ENCODE measurements at places on chromosomes 11 and 22.

- DNase-seq, result no peak
These were observed 374.8 kb downstream of the DYNC2H1 start for GRCh38 chr11:103483996-103484395.

DNA sequence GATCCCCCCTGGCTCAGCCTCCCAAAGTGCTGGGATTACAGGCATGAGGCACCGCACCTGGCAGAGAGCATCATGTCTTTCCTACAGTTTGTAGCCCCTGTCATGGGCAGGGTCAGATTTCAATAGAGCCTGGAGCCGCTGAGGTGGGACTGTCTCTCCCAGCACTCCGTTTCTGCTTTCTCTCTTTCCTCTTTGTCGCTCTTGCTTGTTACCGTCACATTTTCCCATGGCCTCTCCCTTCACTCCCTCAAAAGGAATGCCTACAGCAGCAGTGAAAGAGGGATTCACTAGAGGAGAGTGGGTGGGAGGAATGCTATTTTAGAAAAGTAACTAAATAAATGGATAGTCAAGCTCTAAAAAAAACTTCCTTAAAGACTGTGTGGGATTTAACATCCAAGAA lies 136.7 kb upstream of the TTC12 start:
- no peak for DNase-seq

- no peak for DNase-seq
These were observed 855.6 kb downstream of the KCNA4 start for GRCh38 chr11:29161191-29161590.

DNA sequence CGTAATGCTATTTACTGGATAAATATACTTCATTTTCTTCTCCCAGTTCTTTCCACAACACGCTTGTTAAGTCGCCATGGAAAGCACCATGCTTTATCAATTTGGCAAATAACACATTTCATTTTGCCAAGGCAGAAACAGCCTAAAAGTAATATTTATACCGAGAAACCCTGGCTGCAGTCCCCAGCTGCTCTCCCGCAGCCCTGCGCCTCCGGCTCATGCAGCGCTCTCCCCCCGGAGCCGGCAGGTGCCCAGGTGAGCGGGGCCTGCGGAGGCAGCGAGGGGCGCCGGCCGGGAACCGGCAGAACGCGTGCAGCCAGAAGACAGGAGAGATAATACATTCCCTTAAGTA lies 681 bp upstream of the ARHGEF12 start:
- DNase-seq, result no peak

DNA sequence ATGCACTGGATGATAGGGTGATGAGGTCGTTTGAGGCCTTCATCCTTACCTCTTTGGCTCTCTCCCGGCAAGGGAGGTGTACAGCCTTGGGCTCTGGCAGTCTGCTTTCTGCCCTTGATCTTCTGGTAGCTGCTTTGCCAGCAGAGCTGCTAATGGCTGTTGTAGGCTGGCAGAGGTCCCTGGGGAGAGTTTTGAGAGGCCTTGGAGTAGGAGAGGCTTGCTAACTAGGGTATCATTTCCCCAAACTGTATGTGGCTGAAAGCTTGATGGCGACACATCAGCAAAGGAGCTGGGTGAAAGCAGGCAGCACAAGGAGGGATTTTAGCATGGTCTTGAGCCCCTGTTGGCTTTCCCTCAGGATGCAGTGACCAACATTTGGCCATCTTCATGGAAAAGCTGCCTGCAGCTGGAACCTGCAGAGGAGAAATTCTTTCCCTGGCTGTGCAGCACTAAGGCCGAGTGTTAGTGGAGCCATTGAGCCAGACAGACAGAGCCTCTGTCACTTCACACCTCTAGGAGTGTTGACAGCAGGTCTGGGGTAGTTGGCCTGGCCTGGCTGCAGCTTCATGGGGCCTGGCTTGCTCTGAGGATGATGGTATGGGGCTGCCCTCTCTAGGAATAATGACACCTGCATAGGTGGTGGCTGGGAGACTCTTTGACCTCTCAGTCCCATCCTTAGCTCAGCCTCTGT lies 3.5 kb upstream of the AMPD3 start:
- no peak for DNase-seq

- DNase-seq, result no peak
These were observed 10.4 kb upstream of the PPP2R1B start for GRCh38 chr11:111776398-111777093.

- DNase-seq, result no peak
These were observed 145.9 kb downstream of the CEP164 start for GRCh38 chr11:117473481-117474091.

DNA sequence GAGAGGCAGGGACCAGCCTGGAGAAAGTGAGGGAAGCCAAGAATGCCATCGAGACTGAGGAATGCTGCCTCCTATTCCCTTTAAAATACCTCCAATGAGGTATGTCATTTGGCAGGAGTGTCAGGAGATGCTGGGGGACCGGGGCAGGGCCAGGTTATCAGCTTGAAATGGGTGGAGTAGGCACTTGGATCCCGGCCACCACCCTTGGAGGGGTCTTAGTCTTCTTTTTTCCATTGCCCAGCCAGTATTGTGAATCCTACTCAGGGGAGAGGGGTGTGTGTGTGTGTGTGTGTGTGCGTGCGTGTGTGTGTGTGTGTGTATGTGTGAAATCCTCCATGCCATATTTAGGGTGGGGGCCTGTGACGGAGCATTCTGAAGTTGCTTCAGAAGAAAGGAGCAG lies 116.2 kb downstream of the ZBTB16 start:
- no peak for DNase-seq

DNA sequence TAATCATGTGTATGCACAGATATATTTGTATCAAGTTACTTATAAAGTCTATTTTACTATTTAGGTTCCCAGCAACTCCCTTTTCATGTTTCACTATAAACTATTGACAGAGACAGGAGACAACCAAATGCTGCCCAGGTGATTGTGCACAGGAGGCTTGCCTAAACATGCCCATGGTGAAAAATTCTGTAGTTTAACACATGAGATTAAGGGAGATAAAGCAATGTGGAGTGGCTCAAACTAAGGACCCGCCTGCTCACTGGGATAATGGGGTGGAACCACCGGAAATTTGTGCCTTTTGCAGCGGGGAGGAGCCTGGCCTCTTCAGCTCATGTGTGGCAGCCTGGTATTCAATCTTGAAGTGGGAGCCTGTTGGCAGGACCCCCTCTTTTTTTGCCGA lies 459.5 kb upstream of the CNTN5 start:
- DNase-seq, result no peak
